ENCODE measurements at places on chromosomes 4 and X.

GRCh38 chr4:54542540-54543041 is 115.2 kb upstream of the KIT start:
- DNase-seq: no peak

DNA sequence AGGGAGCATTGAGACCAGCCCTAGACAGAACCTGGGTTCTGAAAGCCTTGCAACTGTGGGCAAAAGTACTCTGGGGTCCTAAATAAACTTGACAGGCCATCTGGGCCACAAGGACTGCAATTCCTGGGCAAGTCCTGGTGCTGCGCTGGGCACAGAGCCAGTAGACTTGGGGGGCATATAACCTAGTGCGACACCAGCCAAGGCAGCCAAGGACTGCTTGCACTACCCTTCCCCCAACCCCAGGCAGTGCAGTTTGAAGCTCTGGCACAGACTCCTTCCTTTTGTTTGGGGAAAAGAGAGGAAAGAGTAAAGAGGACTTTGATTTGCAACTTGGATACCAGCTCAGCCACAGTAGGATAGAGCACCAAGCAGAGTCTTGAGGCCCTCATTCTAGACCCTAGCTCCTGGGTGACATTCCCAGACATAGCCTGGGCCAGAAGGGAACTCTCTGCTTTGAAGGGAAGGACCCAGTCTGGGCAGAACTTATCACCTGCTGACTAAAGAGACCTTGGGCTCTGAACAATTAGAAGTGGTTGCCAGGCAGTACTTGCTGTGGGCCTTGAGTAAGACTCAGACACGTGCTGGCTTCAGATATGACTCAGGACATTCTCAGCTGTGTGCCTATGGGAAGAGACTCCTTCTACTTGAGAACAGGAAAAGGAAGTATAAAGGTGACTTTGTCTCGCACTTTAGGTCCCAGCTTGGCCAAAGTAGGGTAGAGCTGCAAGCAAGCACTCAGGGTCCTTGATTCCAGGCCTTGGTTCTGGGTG is 522.8 kb downstream of the GLUD2 start:
- DNase-seq: no peak

DNA sequence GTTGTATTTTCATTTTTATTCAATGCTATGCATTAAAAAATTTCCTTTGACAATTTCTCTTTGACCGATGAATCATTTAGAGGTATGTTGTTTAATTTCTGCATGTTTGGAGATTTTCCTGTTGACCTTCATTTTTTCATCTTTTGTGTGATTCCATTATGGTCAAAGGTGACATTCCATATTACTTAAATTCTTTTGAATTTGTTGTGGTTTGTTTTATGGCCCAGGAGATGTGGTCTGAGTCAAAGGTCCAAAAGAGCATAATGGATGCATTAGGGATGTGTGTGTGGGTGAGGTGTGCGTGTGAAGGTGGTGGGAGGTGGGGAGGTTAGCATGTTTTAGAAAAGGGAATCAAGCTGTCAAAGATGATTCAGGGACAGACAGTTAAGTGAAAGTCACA is 76.0 kb upstream of the GIMD1 start:
- peak; percentile 45 for DNase-seq

GRCh38 chr4:123060039-123060770 is 137.8 kb upstream of the NUDT6 start:
- DNase-seq: no peak

DNA sequence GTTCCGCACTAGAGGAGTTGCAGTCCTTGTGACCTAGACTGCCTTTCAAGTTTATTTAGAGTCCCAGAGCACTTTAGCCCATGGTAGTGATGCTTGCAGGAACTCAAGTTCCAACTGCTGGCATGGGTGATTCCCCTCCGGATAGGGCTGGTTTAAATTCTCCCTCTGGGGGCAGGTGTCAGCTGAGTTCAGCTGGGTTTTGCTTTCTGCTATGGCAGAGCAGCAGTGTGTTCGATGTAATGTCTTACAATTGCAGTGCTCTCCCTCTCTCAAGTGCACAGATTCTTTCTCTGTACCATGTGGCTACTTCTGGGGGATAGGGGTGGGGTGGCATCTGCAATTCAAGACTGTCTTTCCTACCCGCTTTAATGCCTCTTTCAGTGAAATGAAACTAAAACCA is 164.8 kb upstream of the ZIC3 start:
- DNase-seq: no peak

GRCh38 chrX:107766470-107767150 is 9.0 kb downstream of the TSC22D3 start:
- DNase-seq: peak; percentile 42

DNA sequence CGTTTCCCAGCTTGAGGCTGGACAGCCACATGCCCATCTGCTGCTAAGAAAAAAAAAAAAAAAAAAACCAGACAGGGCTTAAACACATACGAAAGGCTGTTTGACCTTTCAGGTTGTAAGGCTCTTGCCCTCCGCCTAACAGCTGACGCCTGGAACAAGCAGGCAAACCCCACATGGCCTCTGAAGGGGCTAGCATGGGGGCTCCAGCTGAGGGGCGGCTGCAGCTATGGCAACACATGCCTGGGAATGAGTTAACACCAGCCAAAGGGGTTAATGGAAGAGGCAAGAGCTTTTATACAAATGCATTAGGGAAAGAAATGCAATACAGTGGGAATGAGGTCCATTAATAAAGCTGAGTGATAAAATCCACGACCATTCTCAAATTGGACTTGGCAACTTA is 183.6 kb downstream of the ENOX2 start:
- DNase-seq: no peak

Data from fibroblast of skin of right quadriceps (primary cell).